ENCODE measurements at places on chromosomes 2 and 18.
A peak's percentile ranks its signal among the peaks of the same experiment; 100 is the strongest.

GRCh38 chr18:3130344-3130743, 89.4 kb downstream of the MYOM1 start:
- no peak for DNase-seq

DNA sequence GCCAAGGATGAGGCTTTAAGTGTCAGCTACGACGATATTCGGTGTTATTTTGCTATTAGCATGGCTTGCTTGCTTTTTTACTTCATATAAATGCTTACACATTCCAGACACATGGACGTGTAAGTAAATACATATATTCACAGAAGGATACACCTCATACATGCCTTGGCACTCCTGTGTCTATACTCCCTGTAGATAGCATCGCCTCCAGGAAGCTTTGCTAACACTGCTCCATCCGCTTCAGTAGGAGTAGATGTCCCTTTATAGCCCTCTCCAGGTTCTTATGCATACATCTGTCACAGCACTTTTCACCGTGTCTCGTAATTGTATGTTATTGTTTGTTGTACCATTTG, 27.5 kb upstream of the KCTD1 start:
- no peak for DNase-seq

GRCh38 chr18:43078478-43079092, 36.9 kb downstream of the RIT2 start:
- DNase-seq: no peak

GRCh38 chr18:8536922-8537321, 72.3 kb upstream of the RAB12 start:
- DNase-seq: no peak

GRCh38 chr2:159130302-159130701, 156.2 kb downstream of the WDSUB1 start:
- no peak for DNase-seq

DNA sequence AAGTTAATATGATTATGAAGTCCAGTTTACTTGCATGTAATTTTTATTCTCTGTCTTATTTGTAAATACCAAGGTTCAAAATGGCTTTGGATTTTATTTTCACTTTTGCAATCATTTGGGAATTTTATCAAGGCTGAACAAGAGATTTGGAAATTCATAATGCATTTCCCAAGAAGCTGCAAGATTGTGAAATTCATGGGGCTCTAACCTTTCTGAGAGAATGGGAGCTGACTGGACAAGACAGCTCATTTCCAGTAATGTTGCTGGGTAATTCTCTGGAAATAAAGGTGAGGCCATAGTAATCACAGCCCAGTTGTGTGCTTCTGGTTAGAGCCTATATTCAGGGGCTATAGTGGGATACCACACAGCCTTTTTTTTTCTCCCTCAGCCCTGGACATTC, 21.5 kb upstream of the NABP1 start:
- peak; percentile 50 for DNase-seq

Data from suppressor macrophage (primary cell).